ENCODE measurements at places on chromosomes 2 and 18. TPM values are rescaled to one million over a fixed set of nuclear protein-coding genes. Genes with fewer than 3 reads are reported as not detected.

The DYSF gene
- 0.05 TPM for total RNA-seq

The RFX8 gene
- 1.6 TPM for total RNA-seq

The CTDP1 gene
- 42.0 TPM for total RNA-seq

The C1GALT1C1L gene
- 0.74 TPM for total RNA-seq

The FNDC4 gene
- 0.30 TPM for total RNA-seq

The RTP5 gene
- 0.30 TPM for total RNA-seq

The ARHGEF4 gene
- total RNA-seq: 0.11 TPM

The ALKAL2 gene
- 16.3 TPM for total RNA-seq

The C2orf78 gene
- total RNA-seq: not detected

The DUSP2 gene
- 260 TPM for total RNA-seq

The COL4A4 gene
- total RNA-seq: not detected

The AGXT gene
- total RNA-seq: not detected

The HNMT gene
- not detected for total RNA-seq

The CHRNG gene
- total RNA-seq: not detected

The REG1B gene
- total RNA-seq: not detected

The ALPG gene
- not detected for total RNA-seq

The CREG2 gene
- not detected for total RNA-seq

The FMNL2 gene
- 14.3 TPM for total RNA-seq

The ACOXL gene
- 1.4 TPM for total RNA-seq

The DOK1 gene
- 41.4 TPM for total RNA-seq
